T-helper 2 cell treated with Interferon-gamma antibody and Interleukin-4, amounts not matched to agents 100 ng/mL and 5 ng/mL, for 36 hours (primary cell): ENCODE measurements at places on chromosomes 12 and 14. TPM values are rescaled to one million over a fixed set of nuclear protein-coding genes. Genes with fewer than 3 reads are reported as not detected.

The SOCS4 gene
- total RNA-seq, result 32.4 and 38.7 TPM in 2 replicates

The PLA2G1B gene
- total RNA-seq, result not detected in 2 replicates

The EPYC gene
- not detected in 2 replicates for total RNA-seq

The CLEC4D gene
- not detected in 2 replicates for total RNA-seq

The KLRC4 gene
- total RNA-seq, result not detected in 2 replicates

The SMIM41 gene
- total RNA-seq, result not detected in 2 replicates

The DNAI7 gene
- total RNA-seq, result not detected in 2 replicates

The TEAD4 gene
- total RNA-seq, result 1.8 and 2.7 TPM in 2 replicates

The EML5 gene
- total RNA-seq, result 1.2 and 1.5 TPM in 2 replicates

The GSG1 gene
- not detected in 2 replicates for total RNA-seq

The BAG5 gene
- total RNA-seq, result 31.0 and 32.3 TPM in 2 replicates

The PAPLN gene
- 0.25 and 0.68 TPM in 2 replicates for total RNA-seq

The IL26 gene
- total RNA-seq, result 0.39 and 0.41 TPM in 2 replicates

The KRT75 gene
- total RNA-seq, result not detected in 2 replicates

The RTN1 gene
- not detected in 2 replicates for total RNA-seq

The GLS2 gene
- total RNA-seq, result 0.55 and 0.89 TPM in 2 replicates

The ATXN7L3B gene
- 22.1 and 22.5 TPM in 2 replicates for total RNA-seq

The GDF3 gene
- not detected in 2 replicates for total RNA-seq

The MGP gene
- 0.27 TPM in 1 of 2 replicates, not detected in the other for total RNA-seq

The AQP2 gene
- total RNA-seq, result not detected in 2 replicates

The BCL2L14 gene
- total RNA-seq, result 2.1 and 2.2 TPM in 2 replicates

The OTOGL gene
- not detected in 2 replicates for total RNA-seq

The RNASE7 gene
- total RNA-seq, result not detected in 2 replicates

The YAF2 gene
- total RNA-seq, result 37.0 and 38.4 TPM in 2 replicates

The PALS1 gene
- 9.4 and 9.8 TPM in 2 replicates for total RNA-seq

The CFL2 gene
- 4.0 and 5.7 TPM in 2 replicates for total RNA-seq

The DDN gene
- 0.16 and 0.23 TPM in 2 replicates for total RNA-seq

The SLC17A8 gene
- not detected in 2 replicates for total RNA-seq

The LRP1-AS gene
- not detected in 2 replicates for total RNA-seq

The HOXC4 gene
- total RNA-seq, result not detected in 2 replicates

The RPS29 gene
- total RNA-seq, result 2,033 and 2,075 TPM in 2 replicates

The TDRD9 gene
- 0.05 TPM in 1 of 2 replicates, not detected in the other for total RNA-seq

The ATG101 gene
- total RNA-seq, result 34.9 and 38.4 TPM in 2 replicates

The SNW1 gene
- total RNA-seq, result 113 and 114 TPM in 2 replicates

The PIANP gene
- total RNA-seq, result not detected in 2 replicates

The RTL1 gene
- total RNA-seq, result not detected in 2 replicates

The ANKRD33 gene
- total RNA-seq, result not detected in 2 replicates

The FBXO34 gene
- total RNA-seq, result 19.9 and 21.9 TPM in 2 replicates

The SERPINA12 gene
- total RNA-seq, result not detected in 2 replicates

The TPH2 gene
- not detected in 2 replicates for total RNA-seq

The RBP5 gene
- 0.50 and 0.84 TPM in 2 replicates for total RNA-seq

The CACNA2D4 gene
- total RNA-seq, result 12.3 and 15.3 TPM in 2 replicates

The LTBR gene
- total RNA-seq, result 0.14 and 0.20 TPM in 2 replicates

The SDSL gene
- total RNA-seq, result 0.57 and 0.89 TPM in 2 replicates

The KLRD1 gene
- total RNA-seq, result 0.50 and 0.70 TPM in 2 replicates

The PLEKHG7 gene
- total RNA-seq, result not detected in 2 replicates

The MAP1LC3B2 gene
- 0.50 and 0.77 TPM in 2 replicates for total RNA-seq

The NELL2 gene
- 12.1 and 15.8 TPM in 2 replicates for total RNA-seq

The SERPINA9 gene
- not detected in 2 replicates for total RNA-seq

The BATF gene
- 49.5 and 56.0 TPM in 2 replicates for total RNA-seq

The HHIPL1 gene
- 0.02 TPM in 1 of 2 replicates, not detected in the other for total RNA-seq

The ERP27 gene
- 12.2 and 13.3 TPM in 2 replicates for total RNA-seq
